Sigmoid colon (tissue), 7 donors: ENCODE measurements at places on chromosomes 13 and 19. TPM values are rescaled to one million over a fixed set of nuclear protein-coding genes. Genes with fewer than 3 reads are reported as not detected.

The NAPSA gene
- polyA plus RNA-seq: 2.0 TPM

The NRTN gene
- 1.7 TPM for polyA plus RNA-seq

The LAIR1 gene
- 13.4 TPM for polyA plus RNA-seq

The C3 gene
- 66.7 TPM for polyA plus RNA-seq

The ZNF66 gene
- not detected for polyA plus RNA-seq

The HIPK4 gene
- not detected for polyA plus RNA-seq

The SPTBN4 gene
- 0.23 TPM for polyA plus RNA-seq

The CGB1 gene
- not detected for polyA plus RNA-seq

The TRPC4 gene
- not detected for polyA plus RNA-seq

The SLITRK6 gene
- under 0.01 TPM for polyA plus RNA-seq

The ZNF649 gene
- polyA plus RNA-seq: 2.4 TPM

The LRRC4B gene
- polyA plus RNA-seq: not detected

The GDF15 gene
- 7.2 TPM for polyA plus RNA-seq

The KIR2DL1 gene
- polyA plus RNA-seq: not detected

The NEK5 gene
- polyA plus RNA-seq: 0.17 TPM

The SPRY2 gene
- 33.1 TPM for polyA plus RNA-seq

The AMER2 gene
- polyA plus RNA-seq: 0.09 TPM

The MAB21L1 gene
- 0.60 TPM for polyA plus RNA-seq

The LIM2 gene
- polyA plus RNA-seq: not detected

The IGFL2 gene
- polyA plus RNA-seq: not detected

The ZNF626 gene
- 0.60 TPM for polyA plus RNA-seq

The ZNF541 gene
- polyA plus RNA-seq: not detected

The PLIN5 gene
- 0.69 TPM for polyA plus RNA-seq

The EBI3 gene
- polyA plus RNA-seq: 3.6 TPM

The GRAMD1A gene
- polyA plus RNA-seq: 12.0 TPM

The EID2B gene
- polyA plus RNA-seq: 1.8 TPM

The ZNF442 gene
- polyA plus RNA-seq: 1.2 TPM

The MED4 gene
- 49.9 TPM for polyA plus RNA-seq

The ADGRE2 gene
- polyA plus RNA-seq: 1.8 TPM

The ZNF610 gene
- not detected for polyA plus RNA-seq

The OR1M1 gene
- not detected for polyA plus RNA-seq

The PLPPR3 gene
- polyA plus RNA-seq: not detected

The HS6ST3 gene
- not detected for polyA plus RNA-seq

The KASH5 gene
- polyA plus RNA-seq: not detected

The DMKN gene
- 5.5 TPM for polyA plus RNA-seq

The SHD gene
- polyA plus RNA-seq: 68.0 TPM

The FBXO27 gene
- 1.2 TPM for polyA plus RNA-seq

The PLK5 gene
- polyA plus RNA-seq: not detected

The KCTD15 gene
- polyA plus RNA-seq: 3.0 TPM

The RFPL4AL1 gene
- polyA plus RNA-seq: not detected

The TEX101 gene
- polyA plus RNA-seq: not detected

The MAST1 gene
- 1.8 TPM for polyA plus RNA-seq

The MCEMP1 gene
- 2.8 TPM for polyA plus RNA-seq

The ATXN8OS gene
- polyA plus RNA-seq: not detected

The GPR12 gene
- polyA plus RNA-seq: not detected

The NXNL1 gene
- polyA plus RNA-seq: not detected

The ZNF540 gene
- not detected for polyA plus RNA-seq

The CAPN12 gene
- polyA plus RNA-seq: 14.3 TPM

The C19orf67 gene
- polyA plus RNA-seq: not detected

The FAM216B gene
- polyA plus RNA-seq: 0.86 TPM

The ZNF709 gene
- 0.60 TPM for polyA plus RNA-seq

The PGLYRP1 gene
- not detected for polyA plus RNA-seq

The C19orf38 gene
- 1.2 TPM for polyA plus RNA-seq

The TNFSF13B gene
- polyA plus RNA-seq: 1.8 TPM
